Ascending aorta (tissue), 2 donors: ENCODE measurements at places on chromosomes 6 and 20.

- no peak for DNase-seq
These were observed 248.7 kb downstream of the ADGB start for GRCh38 chr6:146847426-146847825.

- DNase-seq, result no peak
These were observed 22.4 kb downstream of the TMC2 start for GRCh38 chr20:2558581-2559278.

- DNase-seq, result no peak
These were observed 386.9 kb downstream of the CDH26 start for GRCh38 chr20:60345106-60345505.

GRCh38 chr6:124873066-124873410 is 89.2 kb upstream of the RNF217 start:
- DNase-seq, result no peak

DNA sequence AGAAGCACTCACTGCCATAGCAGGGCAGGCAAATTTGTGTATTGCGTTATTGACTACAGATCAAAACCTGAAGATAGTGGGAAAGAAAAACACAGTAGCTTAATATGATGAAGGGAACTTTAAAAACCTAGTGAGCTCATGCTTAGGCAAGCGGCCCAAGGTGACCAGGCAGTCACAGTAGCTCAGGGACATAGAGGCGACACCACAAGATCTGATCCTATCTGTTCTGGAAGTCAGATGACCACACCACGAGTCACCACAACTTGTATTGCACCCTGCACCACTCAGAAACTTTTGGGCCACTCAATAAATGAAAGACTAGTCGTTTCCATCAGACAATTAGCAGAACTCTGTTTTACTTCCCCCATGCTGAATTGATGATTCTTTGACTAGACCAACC is 4.9 kb downstream of the CLIC5 start:
- DNase-seq, result no peak

GRCh38 chr6:157713451-157714152 is 109.4 kb upstream of the SNX9 start:
- peak; percentile 52 for DNase-seq

GRCh38 chr6:169328112-169328801 is 74.6 kb upstream of the THBS2 start:
- no peak for DNase-seq

- no peak for DNase-seq
These were observed 715.9 kb upstream of the POU3F2 start for GRCh38 chr6:98118397-98119045.

DNA sequence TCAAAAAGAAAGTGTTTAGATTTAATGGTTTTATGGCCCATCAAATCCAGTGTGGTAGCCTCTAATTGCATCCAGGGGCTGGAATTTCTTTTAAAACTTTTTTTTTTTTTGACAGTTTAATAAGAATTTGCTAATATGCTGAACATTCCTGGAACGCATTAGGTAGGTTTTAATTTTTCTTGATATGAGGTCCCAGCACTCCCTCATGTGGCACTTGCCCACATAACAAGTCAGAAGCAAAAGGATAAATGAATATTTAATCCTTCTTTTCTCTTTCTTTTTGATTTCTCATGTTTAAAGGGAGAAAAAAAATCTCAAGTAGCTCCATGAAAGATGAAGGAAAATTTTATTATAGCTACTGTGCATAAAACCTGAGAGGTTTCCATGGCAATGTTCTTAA is 13.5 kb downstream of the HAO1 start:
- DNase-seq, result no peak

DNA sequence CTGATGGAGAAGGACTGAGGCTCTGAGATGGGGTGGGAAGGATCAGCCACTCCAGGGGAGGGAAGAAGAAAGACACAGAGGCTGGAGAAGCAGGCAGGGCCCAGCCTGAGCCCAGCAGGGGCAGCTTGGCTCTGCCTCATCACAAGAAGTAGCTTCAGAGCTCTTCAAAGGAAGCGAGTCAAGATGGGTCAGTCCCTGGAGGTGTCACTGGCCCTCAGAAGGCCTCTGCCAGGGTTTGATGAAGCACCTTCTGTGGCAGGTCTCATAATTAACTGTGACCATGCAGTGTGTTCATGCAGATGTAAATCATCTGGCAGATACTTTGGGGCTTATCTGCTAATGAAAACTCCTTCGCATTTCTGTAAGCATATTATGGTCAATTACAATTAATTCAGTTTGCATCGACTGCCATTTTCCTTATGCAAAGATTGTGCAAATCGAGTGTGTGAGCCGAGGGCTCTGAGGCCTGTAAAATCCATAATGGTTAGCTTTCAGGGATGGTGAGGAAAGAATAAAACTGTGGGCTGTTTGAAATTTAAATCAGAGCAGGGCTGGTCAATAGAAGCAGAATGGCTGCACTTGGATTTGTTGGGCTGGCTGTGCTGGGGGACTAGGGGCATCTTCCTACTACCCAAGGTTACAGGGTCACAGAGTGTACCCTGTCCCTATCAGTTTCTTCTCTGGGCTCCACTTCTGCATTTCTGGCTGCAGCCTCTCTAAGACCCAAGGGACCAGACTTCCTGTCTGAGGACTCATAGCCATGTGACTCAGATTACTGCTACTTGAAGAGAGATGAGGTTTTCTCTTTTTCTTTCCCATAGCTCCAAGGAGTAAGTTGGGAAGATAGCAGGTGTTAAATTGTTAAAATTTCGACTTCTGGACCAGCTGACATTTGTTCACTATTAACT is 376.6 kb downstream of the DHX35 start:
- no peak for DNase-seq

DNA sequence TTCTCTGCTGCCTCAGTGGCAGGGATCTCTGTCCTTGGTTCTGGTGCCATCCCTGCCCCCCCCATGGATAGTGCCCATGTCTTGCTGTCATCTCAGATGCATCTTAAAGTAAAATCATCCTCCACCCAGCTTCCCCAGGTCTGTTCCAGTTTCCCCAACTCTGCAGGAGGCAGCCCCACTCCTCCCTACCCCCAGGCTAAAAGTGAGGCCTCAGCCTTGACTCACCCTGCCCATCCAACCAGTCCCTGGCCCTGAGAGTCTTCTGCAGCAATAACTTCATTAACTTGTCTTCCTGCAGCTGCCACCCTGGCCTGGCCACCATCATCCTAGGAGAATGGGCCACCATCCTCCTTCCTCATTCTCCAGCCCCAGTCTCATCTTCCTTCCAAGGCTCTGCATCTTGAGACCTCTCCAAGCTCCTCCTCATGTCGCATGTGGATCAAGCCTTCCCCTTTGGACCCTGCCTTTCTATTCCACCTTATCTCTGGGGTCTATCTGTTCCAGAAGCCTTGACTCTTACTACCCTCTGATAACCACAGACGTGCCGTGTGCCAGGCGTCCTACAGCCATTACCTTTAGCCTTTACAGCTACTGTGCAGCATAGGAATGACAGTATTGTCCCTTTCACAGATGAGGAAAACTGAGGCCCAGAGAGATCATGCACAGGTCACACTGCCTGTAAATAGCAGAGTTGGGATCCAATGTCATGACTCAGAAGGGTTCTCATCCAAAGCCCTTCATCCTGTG is 2.0 kb upstream of the PNPLA1 start:
- no peak for DNase-seq

- no peak for DNase-seq
These were observed 11.8 kb downstream of the DCBLD1 start for GRCh38 chr6:117494283-117494682.

DNA sequence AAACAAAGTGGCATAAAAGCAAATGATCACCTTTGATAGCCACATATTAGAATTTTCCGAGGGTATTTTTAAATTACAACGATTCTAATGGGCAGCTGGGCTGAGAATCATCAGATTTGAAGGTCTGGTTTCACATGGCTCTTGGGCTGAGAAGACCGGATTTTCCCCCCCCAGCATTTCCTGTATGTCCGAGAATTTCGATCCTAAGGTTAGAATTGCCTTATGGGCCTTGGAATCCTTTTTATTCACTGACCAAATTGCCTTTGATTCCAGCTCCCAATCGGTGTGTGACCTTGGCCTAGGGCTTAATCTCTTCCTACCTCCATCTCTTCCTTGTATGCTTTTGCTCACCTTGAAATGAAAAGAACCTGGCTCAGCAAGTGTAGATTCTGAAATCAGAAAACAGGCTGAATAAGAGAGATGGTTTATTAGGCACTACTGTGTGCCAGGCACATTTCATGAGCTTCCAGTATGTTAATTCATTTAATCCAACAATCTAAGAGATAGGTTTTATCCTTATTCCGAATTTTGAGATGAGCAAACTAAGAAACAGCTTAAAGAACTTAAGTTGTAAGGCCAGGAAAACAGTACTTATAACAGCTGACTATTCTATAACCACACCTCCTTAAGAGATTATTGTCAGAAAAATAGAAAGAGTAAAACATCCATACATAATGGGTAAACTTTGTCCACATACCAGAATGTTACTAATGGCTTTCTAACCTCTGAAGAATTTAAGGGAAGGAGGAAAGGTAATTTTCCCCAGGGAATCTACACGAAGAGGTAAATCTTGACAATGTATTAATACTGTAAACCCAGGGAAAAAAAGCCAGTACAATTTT is 39.4 kb downstream of the HFE start:
- DNase-seq, result no peak

DNA sequence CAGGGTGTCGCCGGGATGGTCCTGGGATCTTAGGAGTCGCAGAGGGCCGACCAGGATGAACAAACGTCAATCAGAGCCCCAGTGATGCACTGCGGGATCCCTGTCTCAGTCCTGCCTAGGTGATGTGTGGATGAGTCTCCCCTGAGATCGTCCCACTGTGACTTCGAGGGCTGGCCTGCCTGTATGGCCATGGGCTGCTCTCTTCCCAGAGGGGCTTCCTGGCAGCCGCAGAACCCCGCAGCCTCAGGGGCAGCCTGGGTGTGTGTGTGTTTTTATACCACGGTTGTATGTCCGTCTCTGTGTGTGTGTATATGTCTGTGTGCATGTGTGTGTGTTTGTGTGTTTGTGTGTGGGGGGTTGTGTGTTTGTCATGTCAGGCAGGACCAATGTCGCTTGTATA is 111.6 kb downstream of the MYLK4 start:
- no peak for DNase-seq

- DNase-seq, result no peak
These were observed 4.2 kb downstream of the SCML4 start for GRCh38 chr6:107819964-107820337.

- DNase-seq, result no peak
These were observed 473.0 kb upstream of the CITED2 start for GRCh38 chr6:139847457-139847813.

DNA sequence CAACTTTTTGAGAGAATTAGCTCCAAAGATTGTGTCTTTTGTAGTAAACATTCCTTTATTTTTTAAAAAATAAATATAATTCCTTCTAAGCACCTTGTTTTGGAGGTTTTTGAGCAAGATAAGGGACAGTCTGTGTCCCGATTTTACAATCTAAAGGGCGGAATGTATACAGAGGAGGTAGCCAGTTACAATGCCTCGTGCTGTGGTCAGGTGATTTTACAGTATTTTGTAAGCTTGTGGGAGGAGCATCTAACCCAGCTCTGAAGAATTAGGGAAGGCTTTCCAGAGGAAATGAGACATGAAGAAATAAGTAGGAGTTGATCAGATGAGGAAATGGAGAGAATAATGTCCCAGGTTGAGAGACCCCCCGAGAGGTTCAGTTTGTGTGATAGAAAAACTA is 1.3 kb downstream of the HINT3 start:
- no peak for DNase-seq

DNA sequence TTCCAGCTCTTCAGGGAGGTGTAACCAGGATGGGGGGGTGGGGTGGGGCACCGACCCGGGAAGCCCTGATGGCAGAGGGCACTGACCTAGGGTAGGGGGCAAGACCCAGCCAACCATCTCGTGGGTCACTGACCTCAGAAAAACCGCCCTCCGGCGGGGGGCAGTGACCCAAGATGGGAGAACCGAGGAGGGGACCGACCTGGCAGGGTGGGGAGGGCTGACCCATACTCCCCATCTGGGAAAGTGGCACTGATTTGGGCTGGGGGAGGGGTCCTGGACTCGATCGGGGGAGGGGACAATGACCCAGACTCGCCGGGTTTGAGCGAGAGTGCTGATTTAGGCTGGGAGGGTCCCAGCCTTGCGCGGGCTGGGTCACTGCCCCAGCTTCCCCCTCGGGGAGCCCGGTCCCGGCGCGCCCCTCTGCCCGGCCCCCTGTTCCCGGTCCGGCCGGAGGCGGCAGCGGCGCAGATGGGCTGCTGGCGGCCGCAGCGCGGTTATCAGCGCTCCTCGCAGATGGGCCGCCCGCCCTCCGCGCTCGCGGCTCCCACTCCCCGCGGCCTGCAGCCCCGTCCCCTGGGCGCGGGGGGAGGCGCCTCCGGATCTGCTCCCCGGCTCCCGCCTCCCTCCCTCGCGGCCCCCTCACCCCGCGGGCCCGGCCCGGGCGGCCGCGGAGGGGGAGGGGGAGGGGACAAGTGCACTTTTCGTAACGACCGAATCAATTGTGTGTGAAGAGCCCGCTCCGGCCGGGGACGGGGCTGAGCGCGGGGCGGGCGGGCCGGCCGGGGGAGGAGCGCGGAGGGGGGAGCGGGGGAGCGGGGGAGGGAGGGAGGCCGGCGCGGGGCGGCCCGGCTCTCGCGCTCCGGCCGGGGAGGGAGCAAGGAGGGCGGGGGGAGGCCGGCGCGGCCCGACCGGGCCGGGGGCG is 2.2 kb downstream of the NOL4L start:
- DNase-seq, result no peak

GRCh38 chr6:21524201-21524600 is 69.3 kb upstream of the SOX4 start:
- DNase-seq, result no peak

- no peak for DNase-seq
These were observed 42.5 kb downstream of the SLC2A4RG start for GRCh38 chr20:63782051-63782471.

- DNase-seq, result no peak
These were observed 35.7 kb downstream of the TSPYL4 start for GRCh38 chr6:116218172-116218633.

DNA sequence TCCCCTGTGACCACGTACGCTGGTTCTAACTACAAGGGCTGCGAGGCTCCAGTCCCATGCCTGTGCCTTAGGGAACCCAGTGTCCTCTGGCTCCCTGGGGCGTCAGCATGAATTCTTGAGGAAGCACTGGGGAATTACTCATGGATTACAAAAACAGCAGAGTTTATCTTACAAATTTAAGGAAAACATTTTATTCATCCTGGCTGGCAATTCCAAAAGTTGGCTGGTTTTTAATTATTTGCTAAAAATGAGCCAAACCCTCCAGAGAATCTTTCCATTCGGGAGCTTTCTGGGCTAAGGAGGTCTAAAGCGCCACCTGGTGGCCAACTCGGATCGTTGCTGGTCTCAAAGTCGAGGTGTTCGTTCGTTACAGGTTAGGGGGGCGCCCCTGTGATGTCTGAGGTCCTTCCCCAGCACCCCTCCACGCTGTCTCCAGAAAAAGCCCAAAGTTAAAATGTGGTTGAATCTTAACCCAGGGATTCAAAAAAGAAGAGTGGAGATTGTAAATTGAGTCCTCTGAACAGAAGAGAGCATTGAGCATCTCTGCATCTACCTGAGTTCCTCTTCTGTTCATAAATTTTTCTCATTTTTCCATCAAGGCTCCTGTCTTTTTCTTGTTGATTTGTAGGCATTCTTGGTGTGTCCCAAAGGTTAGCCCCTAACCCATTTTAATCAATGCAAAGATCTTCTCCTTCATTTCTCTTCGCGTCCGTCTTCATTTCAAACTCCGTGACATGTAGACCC is 99.4 kb downstream of the BFSP1 start:
- DNase-seq, result no peak

GRCh38 chr6:47147175-47147727 is 105.1 kb upstream of the ADGRF1 start:
- DNase-seq, result no peak

- no peak for DNase-seq
These were observed 13.2 kb upstream of the CDH4 start for GRCh38 chr20:61238813-61239212.
